ENCODE measurements at places on chromosomes 4 and X. TPM values are rescaled to one million over a fixed set of nuclear protein-coding genes. Genes with fewer than 3 reads are reported as not detected.
A peak's percentile ranks its signal among the peaks of the same experiment; 100 is the strongest.

NCAPG gene
- total RNA-seq, result 15.6 TPM

MGARP gene
- 2.4 TPM for total RNA-seq

GPR173 gene
- total RNA-seq, result 2.7 TPM

SLC10A6 gene
- not detected for total RNA-seq

DNAAF6 gene
- total RNA-seq, result not detected

CFAP99 gene
- total RNA-seq, result not detected

TMPRSS11D gene
- not detected for total RNA-seq

APOOL gene
- 11.3 TPM for total RNA-seq

ABCB7 gene
- total RNA-seq, result 12.2 TPM

DNA sequence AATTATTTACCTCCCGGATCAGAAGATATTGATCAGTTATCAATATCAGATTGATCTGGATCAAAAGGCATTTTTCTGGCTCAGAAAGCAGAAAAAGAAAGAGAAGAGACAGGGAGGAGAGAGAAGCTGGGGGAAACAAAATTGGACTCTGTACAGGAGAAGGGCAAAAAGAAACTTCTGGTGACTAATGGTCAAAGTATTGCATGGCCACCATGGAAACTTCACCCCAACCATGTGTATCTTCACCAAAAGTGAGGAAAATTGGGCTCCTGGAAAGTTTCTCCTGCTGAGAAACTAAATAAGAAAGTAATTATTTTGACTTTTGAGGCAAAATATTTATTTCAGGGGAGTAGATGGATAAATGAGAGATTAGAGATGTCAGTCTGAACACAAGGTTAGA lies 33.9 kb downstream of the RNF150 start:
- peak; percentile 61 for DNase-seq

DNA sequence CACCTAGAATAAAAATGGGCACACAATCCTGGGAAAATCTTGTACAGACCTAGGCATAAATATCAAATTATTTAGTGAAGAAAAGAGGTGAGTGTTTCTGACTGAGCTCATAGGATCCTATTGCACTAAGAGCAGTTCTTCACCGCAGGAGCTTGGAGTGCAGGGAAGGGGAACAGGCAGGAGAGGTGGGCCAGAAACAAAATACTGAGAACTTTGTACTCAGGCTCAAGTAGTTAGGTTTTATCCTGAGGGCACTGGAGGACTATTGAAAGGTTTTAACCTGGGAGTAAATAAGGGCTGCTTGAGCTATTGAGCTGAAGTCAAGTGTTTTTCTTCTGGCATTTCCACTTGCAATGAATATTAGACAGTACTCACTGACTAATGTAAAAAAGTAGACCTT lies 12.2 kb downstream of the EPHA5 start:
- no peak for DNase-seq

GRCh38 chr4:11831739-11832138 lies 403.0 kb upstream of the HS3ST1 start:
- no peak for DNase-seq

- DNase-seq, result no peak
These were observed 112.9 kb downstream of the FRYL start for GRCh38 chr4:48667148-48667547.

GRCh38 chrX:28599957-28600356 lies 12.7 kb downstream of the IL1RAPL1 start:
- DNase-seq, result no peak

- DNase-seq, result no peak
These were observed 381.0 kb upstream of the TEX13C start for GRCh38 chrX:124938715-124939114.

DNA sequence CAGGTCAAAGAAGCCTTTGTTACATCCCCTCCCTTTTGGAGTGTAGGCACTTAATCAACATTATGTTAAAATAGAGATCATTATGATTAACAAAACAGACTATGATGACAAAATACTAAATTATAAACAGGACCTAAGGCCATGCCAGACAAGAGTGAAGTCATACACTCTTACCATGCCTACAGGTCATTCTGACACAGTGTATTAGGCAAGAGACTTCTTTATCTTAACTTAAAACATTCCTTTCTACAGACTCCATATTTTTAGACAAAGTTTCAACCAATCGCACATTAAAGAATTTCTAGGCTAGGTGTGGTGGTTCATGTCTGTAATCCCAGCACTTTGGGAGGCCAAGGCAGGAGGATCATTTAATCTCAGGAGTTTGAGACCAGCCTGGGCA lies 128.6 kb upstream of the SLC34A2 start:
- DNase-seq, result peak; percentile 15

DNA sequence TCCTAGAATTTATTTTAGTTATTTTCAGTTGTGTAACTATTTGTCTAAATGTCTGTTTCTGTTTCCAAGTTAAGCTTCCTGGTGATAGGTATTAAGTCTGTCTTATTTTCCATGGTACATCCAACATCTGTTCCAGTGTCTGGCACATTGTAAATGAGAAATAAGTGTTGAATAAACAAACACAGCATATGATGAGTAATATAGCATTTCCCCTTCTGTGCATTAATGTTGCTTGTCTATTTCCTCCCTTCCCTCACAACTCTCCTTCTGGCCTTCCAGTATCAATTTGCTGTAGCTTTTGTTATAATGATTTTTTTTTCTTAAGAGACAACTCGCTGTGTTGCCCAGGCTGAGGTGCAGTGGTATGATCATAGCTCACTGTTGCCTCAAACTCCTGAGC lies 36.1 kb downstream of the COPS4 start:
- no peak for DNase-seq

- peak; percentile 48 for DNase-seq
These were observed 25.1 kb downstream of the XIAP start for GRCh38 chrX:123884809-123885408.

- DNase-seq, result no peak
These were observed 109.7 kb downstream of the MSL3 start for GRCh38 chrX:11867610-11868345.

GRCh38 chr4:177016541-177017141 lies 223.9 kb upstream of the VEGFC start:
- peak; percentile 83 for DNase-seq

- DNase-seq, result no peak
These were observed 48.7 kb downstream of the TMEM131L start for GRCh38 chr4:153514688-153515426.

- peak; percentile 95 for DNase-seq
These were observed 308.5 kb downstream of the ARHGAP24 start for GRCh38 chr4:85783483-85783882.

GRCh38 chr4:14368391-14368790 lies 633.9 kb upstream of the CPEB2 start:
- DNase-seq, result no peak

GRCh38 chrX:23736030-23736429 lies 7.0 kb downstream of the ACOT9 start:
- no peak for DNase-seq

DNA sequence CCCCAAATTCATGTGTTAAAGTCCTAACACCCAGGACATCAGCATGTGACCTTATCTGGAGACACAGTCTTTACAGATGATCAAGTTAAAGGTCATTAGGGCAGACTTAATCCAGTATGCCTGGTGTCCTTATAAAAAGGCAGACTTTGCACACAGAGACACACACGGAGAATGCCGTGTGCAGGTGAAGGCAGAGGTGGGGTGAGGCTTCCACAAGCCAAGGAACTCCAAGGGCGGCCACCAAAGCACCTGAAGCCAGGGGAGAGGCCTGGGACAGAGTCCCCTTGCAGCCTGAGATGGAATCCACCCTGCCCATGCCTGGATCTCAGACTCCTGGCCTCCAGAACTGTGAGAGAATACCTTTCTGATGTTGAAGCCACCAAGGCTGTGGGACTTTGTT lies 26.1 kb upstream of the SORCS2 start:
- no peak for DNase-seq

GRCh38 chr4:5412296-5412695 lies 296.1 kb downstream of the EVC2 start:
- DNase-seq, result no peak

DNA sequence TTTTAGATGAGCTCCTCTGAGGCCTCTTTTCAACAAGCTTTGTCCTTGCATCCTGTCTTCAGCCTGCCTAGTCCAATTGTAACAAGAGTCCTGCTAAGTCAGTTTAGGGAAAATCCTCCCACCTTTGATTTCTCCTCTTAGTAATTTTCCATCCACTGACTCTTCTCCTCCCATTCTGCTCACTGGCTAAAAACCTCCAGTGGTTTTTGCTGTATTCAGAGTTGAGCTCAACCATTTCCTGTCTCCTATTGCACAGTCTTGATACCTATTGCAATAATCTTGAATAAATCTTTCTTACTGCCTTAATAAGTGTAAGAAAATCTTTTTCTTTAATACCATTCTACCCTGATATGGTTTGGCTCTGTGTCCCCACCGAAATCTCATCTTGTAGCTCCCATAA lies 117.8 kb upstream of the ENPP6 start:
- peak; percentile 5 for DNase-seq
